ENCODE measurements at places on chromosomes 12 and 14.

DNA sequence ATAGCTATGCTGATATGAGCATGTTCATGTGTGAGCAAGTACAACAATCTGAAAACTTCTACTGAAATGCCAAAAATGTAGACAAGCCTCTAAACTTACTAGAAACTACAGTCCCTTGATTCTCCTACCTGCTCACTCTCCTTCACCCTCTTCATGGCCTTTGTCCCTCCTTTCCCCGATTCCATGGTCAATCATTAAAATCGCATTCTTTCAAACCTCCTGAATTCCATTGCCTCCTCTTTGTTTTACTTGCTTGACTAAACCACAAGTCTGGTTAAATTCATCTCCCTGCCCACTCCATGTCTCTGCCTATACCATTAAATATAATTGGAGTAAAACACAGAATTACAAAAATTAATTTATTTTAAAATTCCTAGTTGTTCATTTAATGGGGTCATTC is 33.0 kb upstream of the SSTR1 start:
- DNase-seq = no peak

GRCh38 chr12:116969615-116970585 is 59.1 kb downstream of the FBXW8 start:
- DNase-seq = no peak

DNA sequence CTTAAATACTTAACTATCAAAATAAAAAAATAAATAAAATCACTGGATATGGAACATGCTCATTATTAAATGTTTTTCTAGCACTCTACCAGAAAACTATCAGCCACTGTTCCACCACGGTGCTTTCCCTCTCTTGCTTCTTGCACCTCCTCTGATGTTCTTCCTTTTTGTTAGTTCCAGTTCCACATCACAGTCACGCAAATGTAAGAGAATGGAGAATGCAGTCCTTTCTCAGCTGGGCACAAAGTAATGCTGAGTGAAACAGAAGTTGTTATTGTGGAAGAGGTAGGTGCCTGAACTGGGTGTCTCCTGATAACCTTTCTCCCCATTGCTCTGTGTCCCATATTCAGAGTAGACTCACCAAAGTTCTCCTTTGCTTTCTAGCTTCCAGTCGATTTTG is 1116.9 kb upstream of the TMEM132C start:
- no peak for DNase-seq

DNA sequence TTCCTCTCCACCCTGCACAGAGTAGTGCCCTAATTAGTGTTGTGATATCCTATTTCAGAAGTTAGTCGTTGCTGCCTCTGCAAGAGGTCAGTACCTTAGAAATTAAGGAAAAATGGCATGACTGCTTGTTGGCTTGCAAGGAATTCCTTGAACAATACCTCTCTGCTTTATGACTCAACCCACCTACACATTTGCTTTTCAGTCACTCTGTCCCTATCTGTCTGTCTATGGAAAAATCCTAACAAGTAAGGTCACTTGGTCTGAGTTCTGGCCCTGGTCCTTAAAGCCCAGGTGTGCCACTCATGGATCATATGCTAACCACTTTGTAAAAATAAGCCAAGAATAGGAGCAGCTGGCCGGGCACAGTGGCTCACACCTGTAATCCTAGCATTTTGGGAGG is 116.4 kb upstream of the ATF1 start:
- no peak for DNase-seq

- DNase-seq = no peak
These were observed 16.1 kb downstream of the FSCB start for GRCh38 chr14:44490966-44491365.

GRCh38 chr14:54450535-54450934 is 9.4 kb upstream of the CNIH1 start:
- no peak for DNase-seq

GRCh38 chr12:103182299-103182698 is 224.8 kb downstream of the ASCL1 start:
- no peak for DNase-seq

- DNase-seq = no peak
These were observed at the start of gene DIO2 for GRCh38 chr14:80211153-80212022. Gene DIO2 (minus strand): TSS chr14:80211504. CDS start chr14:80211472, 32 bp downstream.

GRCh38 chr14:68534276-68534675 is 258.6 kb downstream of the ZFP36L1 start:
- DNase-seq = no peak
